Activated T-helper 1 cell treated with Interleukin-2 at 50 U/mL for 16 hours (primary cell): ENCODE measurements at places on chromosomes 5 and 9.

DNA sequence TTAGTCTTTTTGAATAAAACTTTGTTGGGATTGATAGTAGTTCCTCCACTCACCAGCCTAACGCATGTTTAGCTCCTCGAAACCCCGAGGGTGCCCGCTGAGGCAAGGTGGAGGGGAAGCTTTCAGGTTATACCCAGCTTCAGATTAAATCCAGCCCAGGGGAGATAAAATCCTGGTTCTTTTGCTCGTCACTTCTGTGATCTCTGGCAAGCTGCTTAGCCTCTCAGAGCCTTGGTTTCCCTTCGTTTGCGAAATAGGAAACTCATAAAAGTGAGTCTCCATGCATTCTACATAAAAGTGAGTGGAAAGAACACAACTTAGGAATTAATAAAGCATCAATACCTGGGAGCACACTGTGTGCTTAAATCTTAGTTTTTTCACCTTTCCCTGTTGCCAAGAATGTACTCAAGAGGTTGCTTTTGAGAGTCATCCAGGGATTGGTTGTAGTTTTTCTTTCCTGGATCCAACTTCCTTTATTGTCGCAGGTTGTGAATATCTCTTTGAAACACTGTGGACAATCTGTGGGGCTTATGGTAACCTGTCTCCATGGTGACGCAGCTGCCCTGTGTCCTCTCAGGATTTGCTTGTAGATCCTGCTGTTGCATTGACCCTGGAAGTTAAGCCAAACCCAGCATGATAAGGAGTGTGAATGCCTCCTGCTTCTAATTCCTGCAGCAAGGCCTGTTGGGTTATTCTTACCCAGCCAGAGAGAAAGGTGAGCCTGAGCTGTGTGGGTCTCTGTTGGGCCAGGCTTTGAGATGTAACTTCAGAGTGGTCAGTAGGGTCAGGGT lies 2.0 kb downstream of the GALNT12 start:
- DNase-seq: no peak

DNA sequence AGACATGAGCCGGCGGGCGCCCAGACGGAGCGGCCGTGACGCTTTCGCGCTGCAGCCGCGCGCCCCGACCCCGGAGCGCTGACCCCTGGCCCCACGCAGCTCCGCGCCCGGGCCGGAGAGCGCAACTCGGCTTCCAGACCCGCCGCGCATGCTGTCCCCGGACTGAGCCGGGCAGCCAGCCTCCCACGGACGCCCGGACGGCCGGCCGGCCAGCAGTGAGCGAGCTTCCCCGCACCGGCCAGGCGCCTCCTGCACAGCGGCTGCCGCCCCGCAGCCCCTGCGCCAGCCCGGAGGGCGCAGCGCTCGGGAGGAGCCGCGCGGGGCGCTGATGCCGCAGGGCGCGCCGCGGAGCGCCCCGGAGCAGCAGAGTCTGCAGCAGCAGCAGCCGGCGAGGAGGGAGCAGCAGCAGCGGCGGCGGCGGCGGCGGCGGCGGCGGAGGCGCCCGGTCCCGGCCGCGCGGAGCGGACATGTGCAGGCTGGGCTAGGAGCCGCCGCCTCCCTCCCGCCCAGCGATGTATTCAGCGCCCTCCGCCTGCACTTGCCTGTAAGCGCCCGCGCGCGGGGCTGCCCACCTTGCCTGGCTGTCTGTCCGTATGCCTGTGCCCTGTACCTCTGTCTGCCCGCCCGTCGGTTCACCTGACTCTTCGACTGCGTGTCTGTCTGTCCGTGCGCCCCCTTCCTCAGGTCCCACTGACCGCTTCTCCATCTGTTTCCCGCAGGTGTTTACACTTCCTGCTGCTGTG lies 412 bp downstream of the FGF18 start:
- no peak for DNase-seq

DNA sequence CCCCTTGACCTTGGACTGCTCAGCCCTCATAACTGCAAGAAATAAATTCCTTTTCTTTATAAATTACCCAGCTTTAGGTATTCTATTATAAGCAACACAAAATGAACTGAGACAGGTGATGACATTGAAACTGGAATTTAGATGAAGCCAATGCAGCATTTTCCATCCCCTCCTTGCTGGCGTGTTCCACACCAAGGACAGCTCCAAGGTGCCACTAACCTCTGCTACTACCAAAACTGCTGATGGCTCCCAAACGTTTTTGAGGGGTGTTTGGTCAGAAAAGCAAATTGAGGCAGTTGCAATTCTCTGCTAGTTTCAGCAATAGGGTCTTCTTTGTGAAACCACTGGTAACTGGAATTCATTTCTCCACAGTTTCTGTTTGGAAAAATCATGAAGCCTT lies 124.8 kb downstream of the DRD1 start:
- DNase-seq: no peak

- no peak for DNase-seq
Measured at GRCh38 chr5:58929726-58930125, 346.9 kb downstream of the RAB3C start.

GRCh38 chr5:110034056-110034600 lies 344.4 kb downstream of the MAN2A1 start:
- DNase-seq: no peak

- no peak for DNase-seq
Measured at GRCh38 chr9:121302786-121303185, 34.8 kb downstream of the GSN start.

GRCh38 chr5:169817031-169817430 lies 163.3 kb downstream of the INSYN2B start:
- DNase-seq: no peak
